Smooth muscle cell of the umbilical artery (primary cell): ENCODE measurements at places on chromosomes 1 and 21. TPM values are rescaled to one million over a fixed set of nuclear protein-coding genes. Genes with fewer than 3 reads are reported as not detected.

The SLAMF6 gene
- total RNA-seq: not detected in 2 replicates

The SHISA4 gene
- 15.1 and 23.2 TPM in 2 replicates for total RNA-seq

The OR2L5 gene
- total RNA-seq: not detected in 2 replicates

The NPHS2 gene
- not detected in 2 replicates for total RNA-seq

The SELL gene
- total RNA-seq: not detected in 2 replicates

The TRAF5 gene
- total RNA-seq: 24.3 and 27.5 TPM in 2 replicates

The TFAP2E gene
- total RNA-seq: under 0.01 and 0.42 TPM in 2 replicates

The DNAJC28 gene
- 1.7 and 2.4 TPM in 2 replicates for total RNA-seq

The SH3D21 gene
- total RNA-seq: 6.5 and 10.5 TPM in 2 replicates

The C1QTNF12 gene
- 0.92 and 1.5 TPM in 2 replicates for total RNA-seq

The LRRIQ3 gene
- 0.14 and 0.30 TPM in 2 replicates for total RNA-seq

The OR2G6 gene
- not detected in 2 replicates for total RNA-seq

The NMNAT2 gene
- total RNA-seq: 1.2 and 11.3 TPM in 2 replicates
